ENCODE measurements at places on chromosomes 13 and 19. TPM values are rescaled to one million over a fixed set of nuclear protein-coding genes. Genes with fewer than 3 reads are reported as not detected.

ZNF723 gene
- total RNA-seq = 3.5 TPM

SPRYD7 gene
- 8.4 TPM for total RNA-seq

DNA sequence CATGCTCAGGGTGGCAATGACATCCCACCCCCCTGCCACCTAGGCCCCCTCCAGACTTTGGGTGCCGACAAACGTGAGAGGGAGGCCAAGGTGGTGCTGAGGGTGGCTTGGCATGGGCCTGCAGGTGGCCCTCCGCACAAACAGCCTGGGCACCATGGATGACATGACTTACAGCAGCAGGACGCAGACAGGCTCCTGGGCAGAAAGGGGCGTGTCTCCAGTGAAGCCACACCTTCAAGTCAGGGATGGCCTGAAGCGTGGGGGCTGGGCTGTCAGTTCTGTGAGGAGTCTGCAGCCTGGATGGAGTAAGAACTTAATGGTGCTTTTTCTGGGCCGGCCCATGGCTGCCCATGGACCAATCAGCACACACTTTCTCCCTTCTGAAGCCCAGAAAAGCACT, 25.3 kb downstream of the POMP start:
- DNase-seq = no peak

- DNase-seq = no peak
These were observed 2.9 kb downstream of the LDLR start for GRCh38 chr19:11092181-11092538.

FCAR gene
- not detected for total RNA-seq

TMEM238 gene
- total RNA-seq = 19.6 TPM

- no peak for DNase-seq
These were observed 69.9 kb downstream of the TBC1D4 start for GRCh38 chr13:75411924-75412537.

GRCh38 chr13:66927562-66927961, 302.6 kb downstream of the PCDH9 start:
- no peak for DNase-seq

MED25 gene
- 38.4 TPM for total RNA-seq

FFAR3 gene
- total RNA-seq = not detected

DNA sequence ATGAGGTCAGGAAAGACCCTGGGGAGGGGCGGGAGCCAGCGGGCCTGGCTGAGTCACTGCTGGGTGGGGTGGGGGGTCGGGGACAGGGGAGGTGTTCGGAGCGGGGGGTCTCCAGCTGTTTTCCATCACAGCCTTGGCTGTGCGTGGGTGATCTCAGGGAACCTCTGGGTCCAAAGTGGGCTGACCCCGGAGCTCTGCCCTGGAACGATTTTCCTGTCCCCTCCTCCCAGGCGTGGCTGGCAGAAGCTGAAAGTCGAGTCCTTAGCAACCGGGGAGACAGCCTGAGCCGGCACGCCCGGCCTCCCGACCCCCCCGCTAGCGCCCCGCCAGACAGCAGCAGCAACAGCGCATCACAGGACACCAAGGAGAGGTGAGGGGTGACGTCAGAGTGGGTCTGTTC, 10.6 kb downstream of the TRIP10 start:
- DNase-seq = no peak

- no peak for DNase-seq
These were observed 17.0 kb downstream of the RAB3D start for GRCh38 chr19:11322269-11323024.

NCR1 gene
- not detected for total RNA-seq

- DNase-seq = no peak
These were observed 12.9 kb downstream of the MIPEP start for GRCh38 chr13:23876265-23876664.

DNA sequence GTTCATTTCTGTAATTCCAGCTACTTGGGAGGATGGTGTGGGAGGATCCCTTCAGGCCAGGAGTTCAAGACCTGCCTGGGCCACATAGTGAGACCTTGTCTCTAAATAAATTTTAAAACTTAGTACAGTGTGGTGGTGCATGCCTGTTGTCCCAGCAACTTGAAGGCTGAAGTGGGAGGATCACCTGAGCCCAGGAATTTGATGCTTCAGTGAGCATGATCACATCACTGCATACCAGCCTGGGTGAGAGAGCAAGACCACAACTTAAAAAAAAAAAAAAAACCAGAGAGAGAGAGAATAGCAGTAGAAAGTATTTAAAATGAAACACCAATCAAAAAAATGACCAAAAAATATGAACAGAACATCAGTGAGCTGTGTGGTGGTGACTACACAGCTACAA, 7.1 kb upstream of the ZNF823 start:
- no peak for DNase-seq

GRCh38 chr13:44626176-44626575, 50.0 kb upstream of the TSC22D1 start:
- DNase-seq = no peak

SIGLEC5 gene
- total RNA-seq = not detected

ZNF578 gene
- total RNA-seq = 0.68 TPM

GRCh38 chr13:34114581-34114980, 296.6 kb downstream of the RFC3 start:
- no peak for DNase-seq

DNA sequence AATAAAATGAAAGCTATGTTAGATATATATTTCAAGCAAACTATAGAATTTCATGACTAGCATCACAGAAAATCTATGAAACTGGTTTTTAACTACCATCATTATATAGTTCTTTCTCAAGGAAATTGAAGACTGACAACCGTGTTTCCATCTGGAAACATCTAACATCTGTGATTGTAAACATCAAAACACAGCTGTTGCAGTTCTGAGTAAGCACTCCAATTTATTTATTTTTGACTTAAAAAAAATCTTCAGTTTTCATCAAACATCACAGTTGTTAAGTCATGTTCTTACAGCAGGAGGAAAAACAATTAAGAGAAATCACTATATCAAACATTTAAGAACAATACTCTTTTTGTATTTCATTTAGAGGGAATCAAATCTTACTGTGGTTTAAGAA, 1653.0 kb upstream of the MIR17HG start:
- no peak for DNase-seq

GRCh38 chr13:85737952-85738351, 61.3 kb downstream of the SLITRK6 start:
- DNase-seq = no peak

- peak; percentile 86 for DNase-seq
These were observed 63.5 kb upstream of the SERP2 start for GRCh38 chr13:44309794-44310757.

GRCh38 chr13:94617389-94618000, 15.8 kb downstream of the GPR180 start:
- DNase-seq = no peak

DNA sequence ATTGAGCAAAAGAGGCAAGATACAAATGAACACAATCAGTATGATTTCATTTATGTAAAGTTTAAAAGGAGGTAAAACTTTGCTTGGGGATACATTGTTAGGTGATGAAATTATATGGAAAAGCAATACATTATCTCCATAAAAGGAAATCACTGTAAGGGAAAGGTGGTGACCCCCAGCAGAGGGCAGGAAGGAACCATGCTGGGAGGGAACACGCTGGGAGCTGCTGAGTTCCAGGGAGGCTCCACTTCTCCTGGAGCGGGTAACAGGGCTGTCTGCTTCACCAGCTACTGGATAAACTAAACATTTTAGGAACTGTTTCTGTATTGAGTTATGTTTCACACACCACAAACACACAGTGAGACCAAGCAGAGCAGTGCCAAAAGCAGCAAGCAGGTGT, 91.2 kb downstream of the KATNAL1 start:
- no peak for DNase-seq

GRCh38 chr13:33276570-33276969, 9.0 kb downstream of the STARD13 start:
- DNase-seq = no peak

TNPO2 gene
- 50.1 TPM for total RNA-seq

JSRP1 gene
- total RNA-seq = 0.96 TPM

DNA sequence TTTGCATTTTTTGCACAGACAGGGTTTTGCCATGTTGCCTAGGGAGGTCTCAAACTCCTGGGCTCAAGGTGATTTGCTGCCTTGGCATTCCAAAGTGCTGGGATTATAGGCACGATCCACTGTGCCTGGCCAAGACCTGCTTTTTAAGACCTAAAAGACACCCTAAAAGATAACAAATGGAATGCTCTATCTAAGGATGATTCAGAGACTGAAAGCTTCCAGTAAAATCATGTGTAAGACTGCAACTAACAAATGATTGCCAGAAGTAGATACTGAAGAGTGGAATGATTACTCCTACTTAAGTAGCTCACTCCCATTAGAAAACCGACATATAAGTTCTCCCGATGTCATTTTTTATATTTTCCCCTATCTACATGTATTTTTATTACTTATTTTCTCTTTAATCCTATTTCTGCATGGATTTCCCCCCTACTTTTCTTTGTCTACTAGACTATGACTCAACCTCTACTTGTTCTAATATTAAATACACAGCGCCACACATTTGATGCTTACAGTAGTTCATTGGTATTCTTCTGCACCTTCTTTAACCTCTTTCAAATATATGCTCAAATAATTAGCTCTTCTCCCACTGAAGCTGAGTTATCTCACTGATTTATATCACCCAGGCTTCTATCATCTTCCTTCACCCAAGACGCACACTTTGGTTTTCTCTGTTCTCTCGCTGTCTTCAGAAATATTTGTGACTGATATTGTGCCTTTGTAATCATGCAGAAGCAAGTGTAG, 32.2 kb upstream of the KLF12 start:
- DNase-seq = no peak

GRCh38 chr13:51832471-51833152, 12.4 kb downstream of the TMEM272 start:
- DNase-seq = no peak

ZNF837 gene
- 15.7 TPM for total RNA-seq

ZIC2 gene
- total RNA-seq = 0.51 TPM

- DNase-seq = peak; percentile 21
These were observed at the start of gene CELF5 for GRCh38 chr19:3224346-3225168. Gene CELF5 (plus strand): TSS chr19:3224661. CDS start chr19:3224740, 79 bp downstream.

GRCh38 chr19:55386493-55386971, 800 bp downstream of the RPL28 start:
- no peak for DNase-seq

NANOS3 gene
- total RNA-seq = 1.5 TPM

DNA sequence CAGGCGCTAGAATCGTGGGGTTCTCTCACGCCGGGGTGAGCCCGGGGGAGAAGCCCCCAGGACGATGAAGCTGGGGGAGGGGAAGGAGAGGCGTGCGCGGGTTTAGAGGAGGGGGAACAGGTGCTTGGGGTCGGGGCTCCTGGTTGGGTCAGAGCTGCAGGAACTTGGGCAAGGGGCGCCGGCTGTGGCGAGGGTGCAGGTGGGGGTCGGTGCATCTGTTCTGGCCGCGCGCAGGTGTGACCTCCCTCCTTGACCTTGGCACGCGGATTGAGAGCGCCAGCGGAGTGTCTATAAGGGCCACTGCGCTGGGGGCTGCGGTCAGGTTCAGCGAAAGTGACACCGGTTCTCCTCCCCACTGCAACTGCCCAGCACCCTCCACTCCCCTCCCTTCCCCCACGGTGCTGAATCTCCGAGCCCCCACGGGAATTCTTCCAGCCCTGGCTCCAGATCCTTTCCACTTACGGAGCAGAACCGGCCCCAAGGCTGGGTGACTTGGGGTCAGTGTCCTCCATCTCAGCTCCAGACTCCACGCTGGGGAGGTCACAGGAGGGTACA, 618 bp downstream of the TMEM38A start:
- no peak for DNase-seq

- no peak for DNase-seq
These were observed 95.3 kb upstream of the TNFSF11 start for GRCh38 chr13:42478531-42479156.

DNA sequence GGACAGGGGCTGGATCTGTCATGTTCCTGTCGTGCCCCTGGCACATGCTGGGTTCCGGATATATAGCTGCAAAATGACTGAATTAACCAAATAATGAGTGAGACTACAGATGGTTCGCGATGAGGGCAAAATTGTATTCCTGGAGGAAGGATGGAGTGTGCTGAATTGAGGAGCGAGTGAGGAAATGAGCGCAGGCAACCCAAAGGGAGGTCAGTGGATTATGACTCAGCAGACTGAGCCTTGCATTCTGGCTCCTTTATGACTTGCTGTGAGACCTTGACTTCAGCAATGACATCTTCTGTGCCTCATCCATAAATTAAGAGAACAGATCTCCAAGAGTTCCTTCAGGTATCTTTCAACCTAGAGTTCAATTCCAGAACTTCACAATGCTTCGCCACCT, 115.0 kb upstream of the CLDN10 start:
- DNase-seq = no peak

- DNase-seq = no peak
These were observed 246.3 kb upstream of the TSHZ3 start for GRCh38 chr19:31595521-31595920.

GRCh38 chr13:26600343-26600742, 42.9 kb downstream of the WASF3 start:
- no peak for DNase-seq

CYP2A13 gene
- total RNA-seq = not detected

Data from prostate gland (tissue), 2 donors.